ENCODE measurements at places on chromosomes 13 and 19. TPM values are rescaled to one million over a fixed set of nuclear protein-coding genes. Genes with fewer than 3 reads are reported as not detected.

The KLK3 gene
- not detected for total RNA-seq

The TDRD12 gene
- total RNA-seq = not detected

The MBD3L2 gene
- not detected for total RNA-seq

The CEACAM18 gene
- not detected for total RNA-seq

The WTIP gene
- total RNA-seq = 21.5 TPM

The ZNF793 gene
- total RNA-seq = 1.1 TPM
